ENCODE measurements at places on chromosomes 2 and 18.

GRCh38 chr2:146465460-146465859 lies 1379.4 kb upstream of the ACVR2A start:
- no peak for DNase-seq

DNA sequence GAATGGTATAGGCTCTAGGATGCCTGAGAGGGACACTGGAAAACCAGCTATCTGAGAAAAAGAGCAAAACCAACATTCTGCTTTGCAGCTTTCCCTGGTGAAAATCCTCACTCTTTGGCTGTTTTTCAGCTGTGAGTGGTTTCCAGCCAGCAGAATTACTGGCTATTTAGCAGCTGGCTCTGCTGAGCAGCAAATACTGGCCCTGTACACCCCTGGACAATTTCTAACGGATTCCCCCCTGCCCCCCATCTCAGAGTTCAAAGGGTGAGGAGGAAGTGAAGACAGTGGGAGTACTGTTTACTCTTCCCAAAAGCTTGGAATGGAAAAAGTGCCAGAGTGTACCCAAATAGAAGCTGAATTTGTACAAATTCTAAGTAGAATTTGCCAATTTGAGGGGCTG lies 26.1 kb upstream of the IMP4 start:
- DNase-seq, result no peak

DNA sequence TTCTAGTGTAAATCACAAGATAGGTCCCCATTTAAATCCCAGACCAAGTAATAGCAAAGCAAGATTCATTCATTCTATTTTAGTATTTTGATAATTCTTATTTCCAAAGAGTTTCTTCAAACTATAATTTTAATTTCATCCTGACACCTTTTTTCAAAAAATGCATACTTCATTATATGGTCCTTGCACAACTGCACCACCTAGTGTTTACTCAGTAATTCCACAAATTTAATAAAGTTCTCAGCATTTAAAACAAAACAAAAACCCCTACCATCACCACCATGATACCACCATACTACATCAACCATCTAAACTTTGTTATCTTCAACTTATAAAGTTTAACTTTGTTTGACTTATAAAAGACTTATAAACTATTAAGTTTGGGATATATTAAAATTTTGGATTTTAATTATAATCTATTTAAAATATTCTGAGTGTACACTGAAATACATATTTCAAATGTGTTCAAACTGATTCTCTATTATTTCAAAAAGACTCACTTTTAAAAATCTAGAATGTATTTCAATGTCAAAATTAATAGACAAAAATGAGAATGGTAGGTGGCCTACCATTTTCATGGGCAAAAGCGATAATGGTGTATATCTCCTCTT lies 44.2 kb downstream of the WDPCP start:
- DNase-seq, result no peak

- DNase-seq, result no peak
These were observed 48.4 kb downstream of the TMEFF2 start for GRCh38 chr2:192146069-192147015.

DNA sequence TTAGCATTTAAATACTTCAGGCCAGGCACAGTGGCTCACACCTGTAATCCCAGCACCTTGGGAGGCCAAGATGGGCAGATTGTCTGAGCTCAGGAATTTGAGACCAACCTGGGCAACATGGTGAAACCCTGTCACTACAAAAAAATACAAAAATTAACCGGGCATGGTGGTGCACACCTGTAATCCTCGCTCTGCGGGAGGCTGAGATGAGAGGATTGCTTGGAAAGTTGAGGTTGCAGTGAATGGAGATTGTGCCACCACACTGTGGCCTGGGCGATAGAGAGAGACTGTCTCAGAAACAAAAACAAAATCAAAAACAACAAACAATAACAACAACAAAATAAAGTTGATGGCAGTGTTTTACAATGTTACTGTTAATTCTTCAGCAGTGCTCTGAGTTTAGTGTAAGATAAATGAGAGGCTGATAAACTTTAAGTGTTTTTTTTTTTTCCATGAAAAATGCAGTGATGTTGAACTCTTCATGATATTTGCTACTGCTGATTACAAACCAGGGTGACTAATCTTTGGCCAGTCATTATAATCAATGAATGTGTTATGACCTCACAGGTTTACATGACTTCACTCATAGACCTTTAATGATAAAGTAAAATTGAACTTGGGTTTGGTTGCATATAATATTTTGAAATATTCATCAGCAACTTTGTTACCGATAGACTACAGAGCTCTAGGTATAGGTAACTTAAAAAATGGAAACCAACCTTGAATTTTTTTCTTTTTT lies 2.5 kb downstream of the ITGAV start:
- no peak for DNase-seq

Measured in stimulated activated CD4-positive, alpha-beta T cell treated with anti-CD3 and anti-CD28 coated beads, Interleukin-1b, Interleukin-23, amount 100 ng/mL, for 1 hour (primary cell).